ENCODE measurements at places on chromosomes 1 and 21. TPM values are rescaled to one million over a fixed set of nuclear protein-coding genes. Genes with fewer than 3 reads are reported as not detected.

DNA sequence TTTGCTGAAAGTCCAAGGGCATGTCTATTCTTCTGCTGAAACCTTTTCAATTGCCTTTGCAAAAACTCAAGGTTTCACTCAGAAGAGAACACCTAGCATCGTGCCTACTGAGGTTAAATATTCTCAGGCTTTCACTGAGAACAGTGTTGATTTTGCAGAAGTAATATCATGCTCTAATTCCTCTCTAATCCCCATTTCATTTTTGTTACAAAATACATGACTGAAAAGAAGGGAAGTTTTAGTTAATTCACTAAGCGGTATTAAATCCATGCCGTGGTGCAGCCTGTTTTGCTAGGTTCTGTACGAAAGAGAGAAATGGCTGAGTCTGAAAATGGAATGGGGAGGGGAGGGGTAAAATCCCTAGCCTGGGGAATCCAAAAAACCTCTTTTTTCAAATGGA lies 163.2 kb upstream of the CAMK1G start:
- no peaks in the 10 kb centered on the region for H3K36me3 ChIP-seq
- no peaks in the 10 kb centered on the region for H3K27me3 ChIP-seq
- H3K27ac ChIP-seq, result no peak overlapping the region
- H3K4me3 ChIP-seq, result no peak overlapping the region
- DNase-seq, result no peak

- no peak overlapping the region for H3K4me3 ChIP-seq
- no peaks in the 10 kb centered on the region for H3K36me3 ChIP-seq
- H3K27ac ChIP-seq, result no peak overlapping the region
- no peaks in the 10 kb centered on the region for H3K4me1 ChIP-seq
Measured at GRCh38 chr1:19804831-19805251, 5.1 kb upstream of the TMCO4 start.

GRCh38 chr1:86184426-86184825 lies 27.9 kb upstream of the COL24A1 start:
- no peak overlapping the region for H3K27ac ChIP-seq
- no peak overlapping the region for H3K4me3 ChIP-seq
- DNase-seq, result no peak
- H3K36me3 ChIP-seq, result no peaks in the 10 kb centered on the region
- no peaks in the 10 kb centered on the region for H3K4me1 ChIP-seq

- no peaks in the 10 kb centered on the region for H3K4me1 ChIP-seq
- no peak overlapping the region for H3K4me3 ChIP-seq
- no peak for DNase-seq
- peaks cover 14% of the 10 kb centered on the region for H3K27me3 ChIP-seq
- no peaks in the 10 kb centered on the region for H3K36me3 ChIP-seq
Measured at GRCh38 chr21:42512346-42513034, 1.2 kb upstream of the SLC37A1 start.

DNA sequence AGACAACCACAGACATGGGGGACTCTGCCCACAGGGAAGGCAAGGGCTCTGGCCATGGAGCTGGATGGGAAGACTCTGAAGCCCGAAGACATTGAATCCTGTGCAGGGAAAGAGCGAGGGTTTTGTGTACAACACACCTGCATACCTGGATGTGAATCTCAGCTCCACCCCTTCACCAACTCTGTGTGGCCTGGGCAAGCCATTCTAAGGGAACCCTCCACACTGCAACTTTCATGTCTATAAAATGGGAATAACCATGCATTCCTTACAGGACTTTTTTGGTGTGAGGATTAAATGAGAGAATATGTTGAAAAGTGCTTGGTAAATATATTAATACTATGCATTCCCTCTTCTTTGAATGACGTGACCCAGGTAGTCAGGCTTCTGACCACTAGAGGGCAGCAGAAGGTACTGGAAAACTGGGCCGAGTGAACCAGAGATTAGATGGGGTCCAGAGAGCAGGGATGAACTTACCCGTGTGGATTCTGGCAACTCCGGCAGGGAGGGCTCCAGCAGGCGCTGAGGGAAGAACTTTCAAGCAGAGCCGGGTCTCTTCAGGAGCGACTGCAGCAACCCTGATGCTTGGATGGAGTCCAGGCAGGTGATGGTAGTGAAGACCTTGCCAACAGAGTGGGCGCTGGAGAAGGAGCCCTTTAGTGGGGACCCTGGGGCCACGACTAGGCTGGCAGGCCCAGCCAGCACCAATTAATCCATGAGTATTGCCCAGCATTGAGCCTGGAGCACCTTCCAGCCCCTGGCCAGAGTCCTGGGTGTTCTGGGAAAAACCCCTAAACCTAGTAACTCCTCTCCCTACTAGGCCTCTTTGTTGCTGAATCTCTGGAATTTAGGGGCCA lies 834 bp upstream of the ELF3 start:
- H3K36me3 ChIP-seq, result peaks cover 17% of the 10 kb centered on the region
- H3K4me3 ChIP-seq, result peak overlapping the region; percentile 32
- DNase-seq, result peak; percentile 94

EDN2 gene
- total RNA-seq, result 0.18 TPM

Data from endodermal cell (in vitro differentiated cells).